ENCODE measurements at places on chromosomes 1 and 21. TPM values are rescaled to one million over a fixed set of nuclear protein-coding genes. Genes with fewer than 3 reads are reported as not detected.
A peak's percentile ranks its signal among the peaks of the same experiment; 100 is the strongest.

DNA sequence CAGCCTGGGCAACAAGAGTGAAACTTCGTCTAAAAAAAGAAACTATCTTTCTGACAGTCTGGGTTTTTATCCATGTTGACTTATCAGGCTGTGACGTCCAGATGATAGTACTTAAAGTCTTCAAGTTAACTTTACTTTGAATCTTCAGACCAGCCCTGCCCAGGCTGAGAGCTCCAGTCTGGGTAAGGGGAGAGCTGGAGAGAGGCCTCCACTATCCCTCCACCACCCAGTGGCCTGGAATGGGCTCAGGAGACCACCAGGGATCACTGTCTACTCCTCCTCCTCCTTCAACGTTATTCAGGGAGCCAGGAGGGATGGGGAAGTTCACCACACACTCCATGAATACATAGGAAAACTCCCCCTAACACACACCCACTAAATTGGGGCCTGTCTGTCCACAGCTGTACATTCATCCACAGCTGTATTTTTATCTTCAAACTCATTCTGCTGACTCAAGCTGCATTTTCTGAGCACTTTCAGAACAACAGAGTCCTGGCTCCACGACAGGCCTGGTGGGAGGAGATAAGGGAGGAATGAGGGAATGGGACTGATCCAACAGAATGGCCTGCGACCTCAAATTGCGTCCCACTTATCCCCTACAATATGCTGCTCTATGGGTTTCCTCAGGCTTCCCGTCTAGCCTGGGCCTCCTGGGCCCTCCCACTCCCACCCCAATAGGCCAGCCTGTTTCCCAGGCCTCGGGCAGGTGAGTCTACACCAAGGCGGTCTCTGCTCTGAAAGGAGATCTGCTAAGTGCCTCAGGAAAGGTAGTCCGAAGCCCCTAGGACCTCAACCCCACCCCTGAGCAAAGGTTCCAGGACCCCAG, 1.8 kb downstream of the SLC45A3 start:
- DNase-seq = peak; percentile 48

DNA sequence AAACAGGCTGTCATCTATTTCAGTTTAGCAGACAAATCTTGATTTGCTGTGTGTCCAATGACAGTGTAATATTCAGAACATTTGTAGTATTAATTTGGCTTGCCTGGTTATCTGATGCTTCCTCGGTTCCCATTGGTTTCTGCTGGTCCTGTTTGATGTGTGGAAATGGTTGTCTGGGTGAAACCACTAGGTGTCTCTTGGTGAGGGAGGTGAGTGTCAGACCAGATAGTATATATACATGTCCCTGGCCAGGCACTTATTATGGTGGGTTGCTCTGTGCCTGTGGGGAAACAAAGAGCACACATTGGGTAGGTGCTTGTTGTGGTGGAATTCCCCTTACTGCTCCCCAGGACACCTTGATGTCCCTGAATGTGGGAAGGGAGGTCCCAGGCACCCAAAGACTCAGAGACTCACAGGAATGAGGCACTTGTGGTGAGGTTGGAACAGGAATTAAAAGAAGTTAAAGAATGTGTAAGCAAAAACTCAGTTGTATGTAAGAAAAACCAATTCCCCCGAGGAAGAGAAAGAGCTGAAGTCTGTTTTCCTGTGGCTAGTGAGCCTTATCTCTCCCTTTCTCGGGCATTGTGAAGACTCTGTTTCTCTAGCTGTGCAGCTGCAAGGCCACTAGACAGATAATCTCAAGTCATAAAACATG, 1519.1 kb downstream of the BRINP3 start:
- DNase-seq = no peak

- DNase-seq = no peak
Measured at GRCh38 chr1:230243146-230243545, 176.1 kb downstream of the GALNT2 start.

DNA sequence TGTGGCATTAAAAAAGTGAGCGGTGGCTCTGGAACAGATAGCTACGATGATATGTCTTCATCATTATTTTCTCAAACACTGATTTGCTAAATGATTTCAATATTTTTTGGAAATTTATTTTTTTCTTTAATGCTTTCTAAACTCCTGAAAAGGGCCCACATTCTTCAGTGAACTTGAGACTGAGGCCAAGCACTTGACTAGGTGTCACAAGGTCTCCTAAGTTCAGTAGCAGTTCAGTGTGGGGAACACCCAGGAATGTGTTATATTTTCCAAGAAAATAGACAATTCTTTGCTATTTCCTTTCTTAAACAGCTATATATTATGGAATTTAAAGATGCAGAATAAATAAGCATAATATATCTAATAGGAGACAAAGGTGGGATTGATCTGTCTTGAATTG, 850.9 kb downstream of the USP25 start:
- no peak for DNase-seq

DNA sequence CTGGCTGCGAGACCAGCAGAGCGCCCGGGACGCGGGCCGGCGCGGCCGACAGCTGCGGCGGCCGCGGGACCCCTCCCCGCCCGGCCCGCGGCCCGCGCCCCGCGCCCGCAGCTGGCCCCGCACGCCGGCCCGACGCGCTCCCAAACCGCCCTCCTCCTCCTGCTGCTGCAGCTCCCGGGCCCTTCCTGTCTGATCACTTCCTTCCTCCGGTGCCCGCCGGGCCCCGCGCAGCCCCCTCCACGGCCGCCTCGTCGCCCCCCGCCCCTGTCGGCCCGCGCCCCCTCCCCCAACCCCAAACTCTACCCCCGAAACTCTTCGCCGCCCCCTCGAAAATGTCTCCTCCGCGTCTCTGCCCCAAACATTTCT, 594 bp downstream of the LUZP1 start:
- DNase-seq = peak; percentile 40

DNA sequence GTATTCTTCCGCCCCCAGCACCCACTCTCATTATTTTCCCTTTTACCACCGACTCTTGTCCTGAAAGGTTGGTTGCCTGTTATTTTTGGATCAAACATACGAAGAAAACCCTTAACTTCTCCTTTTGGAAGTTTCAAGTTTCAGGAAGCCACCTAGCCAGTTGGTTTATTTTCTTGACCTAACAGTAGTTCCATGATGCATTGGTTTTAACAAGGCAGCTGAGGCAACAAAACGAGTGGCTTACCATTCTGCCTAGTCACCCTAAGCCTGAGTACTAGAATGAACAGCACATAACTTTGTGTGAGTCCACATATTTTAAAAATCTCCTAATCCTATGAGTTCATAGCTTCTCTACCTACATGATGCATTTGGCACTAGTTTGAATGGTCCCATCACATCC, 28.9 kb downstream of the OLFM3 start:
- DNase-seq = no peak

DNA sequence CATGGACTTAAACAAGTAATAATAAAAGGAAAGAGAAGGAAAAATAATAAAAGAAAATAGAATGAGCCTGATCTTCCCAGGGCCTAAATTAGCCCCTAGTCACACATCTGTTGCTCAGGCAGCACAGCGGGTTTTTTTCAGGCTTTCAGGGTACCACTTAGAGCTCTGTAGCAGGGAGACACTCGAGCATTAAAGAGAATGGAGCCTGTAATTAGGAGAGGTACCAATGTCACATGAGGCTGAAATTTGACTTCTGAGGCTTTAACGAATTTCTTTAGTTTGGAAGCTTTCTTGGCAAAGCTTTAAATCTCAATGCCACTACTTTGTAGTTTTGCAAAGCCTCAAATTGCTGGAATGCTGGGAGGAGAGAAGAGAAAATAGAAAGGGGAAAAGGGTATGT, 116.3 kb downstream of the AK5 start:
- DNase-seq = no peak

DNA sequence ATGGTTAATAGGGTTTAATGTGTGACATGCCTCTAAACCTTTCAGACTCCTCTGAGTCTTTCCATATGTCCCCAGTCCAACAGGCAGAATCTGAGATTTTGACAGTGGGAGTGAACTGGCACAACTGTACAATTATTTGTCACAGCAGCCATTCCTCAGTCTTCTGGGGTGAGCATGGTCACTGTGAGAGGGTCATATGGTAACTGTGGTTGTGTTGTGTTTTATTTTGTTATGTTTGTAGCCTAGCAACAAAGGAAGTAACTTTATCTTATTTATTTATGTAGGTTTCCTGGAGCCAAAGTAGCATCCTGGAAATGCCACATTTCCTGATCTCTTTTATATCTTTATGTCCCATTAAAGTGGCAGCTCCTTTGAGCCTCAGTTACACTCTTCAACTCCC, 1067.9 kb downstream of the TTLL7 start:
- DNase-seq = no peak

GRCh38 chr21:14880922-14881321, 183.9 kb downstream of the NRIP1 start:
- DNase-seq = no peak

GRCh38 chr1:87053446-87053845, 139.0 kb downstream of the HS2ST1 start:
- no peak for DNase-seq

- no peak for DNase-seq
Measured at GRCh38 chr1:61132176-61132638, 49.8 kb downstream of the NFIA start.

DNA sequence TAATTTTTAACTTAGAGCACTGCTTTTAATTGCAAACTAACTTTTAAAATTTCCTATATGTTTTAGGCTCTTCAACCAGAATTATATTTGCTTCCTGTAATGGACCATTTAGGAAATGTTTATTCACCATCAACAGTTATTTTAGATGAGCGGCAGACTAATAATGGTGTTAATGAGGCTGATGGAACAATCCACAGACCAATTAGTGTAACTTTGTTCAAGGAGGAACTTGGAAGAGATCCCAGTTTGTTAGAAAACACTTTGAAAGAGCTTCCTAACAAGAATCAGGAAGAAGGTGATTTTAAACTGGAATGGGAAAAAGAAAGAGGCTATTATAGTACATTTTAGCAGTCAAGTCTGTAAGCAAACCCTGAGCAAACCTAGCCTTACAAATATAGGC, 19.4 kb upstream of the GNG5 start:
- no peak for DNase-seq

DNA sequence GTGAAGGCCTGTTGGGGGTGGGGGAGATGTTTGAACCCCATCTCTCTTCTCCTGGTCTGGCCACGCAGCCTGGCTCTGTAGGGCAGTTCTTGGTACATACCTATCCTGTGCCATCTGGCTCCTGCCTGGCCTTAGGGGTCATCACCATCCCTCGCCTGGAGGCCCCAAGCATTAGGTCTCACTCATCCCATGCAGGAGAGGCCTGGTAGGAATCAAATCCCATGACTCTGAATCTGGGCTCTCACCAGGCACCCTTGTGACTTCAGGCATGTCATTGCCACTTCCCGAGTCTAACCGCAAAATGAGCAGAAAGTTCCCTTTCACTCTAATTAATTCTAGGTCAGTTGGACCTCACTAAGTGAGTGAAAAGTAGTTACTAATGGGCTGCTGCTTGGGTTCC, 37.2 kb downstream of the ETNK2 start:
- no peak for DNase-seq

- no peak for DNase-seq
Measured at GRCh38 chr1:205298191-205298994, 23.2 kb downstream of the NUAK2 start.

- DNase-seq = no peak
Measured at GRCh38 chr1:237877631-237878030, 13.1 kb downstream of the ZP4 start.

GRCh38 chr1:51296383-51297357, 33.7 kb downstream of the TTC39A start:
- DNase-seq = peak; percentile 92

- no peak for DNase-seq
Measured at GRCh38 chr1:42820813-42821212, 3.6 kb upstream of the SVBP start.

- DNase-seq = no peak
Measured at GRCh38 chr1:31373897-31374486, 1.1 kb upstream of the FABP3 start.

- DNase-seq = no peak
Measured at GRCh38 chr1:87842156-87842555, 513.5 kb downstream of the LMO4 start.

GRCh38 chr21:34887105-34887442, 162.0 kb downstream of the RUNX1 start:
- peak; percentile 37 for DNase-seq

- DNase-seq = no peak
Measured at GRCh38 chr1:53585129-53585528, 125.9 kb downstream of the DMRTB1 start.

DNA sequence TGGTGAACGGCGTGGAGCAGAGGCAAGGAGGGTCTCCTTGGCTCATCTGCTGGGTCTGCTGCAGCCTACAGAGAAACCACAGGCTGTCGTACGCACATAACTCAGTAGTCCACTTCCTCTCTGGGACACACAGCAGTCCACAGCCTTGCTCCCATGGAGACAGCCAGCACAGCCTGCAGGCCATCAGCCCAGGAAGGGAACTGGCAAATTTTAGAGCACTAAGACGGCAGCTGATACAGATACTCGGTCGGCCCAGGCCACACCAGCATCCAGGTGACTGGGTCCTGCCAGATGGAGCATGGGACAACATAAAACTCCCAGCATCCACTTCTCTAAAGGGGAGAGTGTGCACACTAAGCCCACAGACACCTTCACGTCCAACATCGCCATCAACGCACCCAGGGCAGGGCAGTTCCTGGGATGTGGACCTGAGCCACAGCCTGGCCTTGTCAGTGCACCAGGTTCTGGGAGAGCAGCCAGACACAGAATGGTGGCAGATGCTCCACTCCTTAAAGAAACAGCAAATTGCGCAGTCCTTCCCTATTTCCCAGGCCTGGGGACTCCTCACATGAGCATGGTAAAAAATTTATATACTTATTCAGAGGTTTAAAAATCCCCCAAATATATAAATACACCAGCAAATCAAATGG, 247.1 kb upstream of the RAB4A start:
- DNase-seq = no peak

DNA sequence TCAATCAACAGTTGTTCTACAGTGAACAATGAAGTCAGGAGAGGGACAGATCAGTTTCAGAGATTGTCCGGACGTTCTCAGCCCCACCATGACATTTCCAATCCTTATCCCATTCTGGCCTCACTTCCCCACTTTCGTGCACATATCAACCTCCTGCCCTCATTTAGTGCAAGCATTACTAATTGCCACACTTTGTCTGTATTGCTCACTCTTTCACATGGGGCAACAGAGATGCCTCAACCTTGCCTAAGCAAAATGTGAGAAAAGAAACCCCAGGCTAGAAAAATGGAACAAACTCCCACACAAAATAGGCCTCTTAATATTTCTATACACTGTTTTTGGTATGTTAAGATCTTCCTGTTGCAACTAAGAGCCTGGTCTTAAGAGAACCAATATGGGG, 8.9 kb upstream of the RGS1 start:
- no peak for DNase-seq

The RPTN gene
- total RNA-seq = not detected

The NKAIN1 gene
- 0.20 TPM for total RNA-seq

The FAM72C gene
- total RNA-seq = 2.8 TPM

The CHRM3 gene
- total RNA-seq = 11.6 TPM

The GJC2 gene
- 0.69 TPM for total RNA-seq

The TTC24 gene
- total RNA-seq = not detected

The C1QB gene
- 72.5 TPM for total RNA-seq

The SLC6A17 gene
- 0.19 TPM for total RNA-seq

The CFHR3 gene
- total RNA-seq = not detected

The LY9 gene
- 2.7 TPM for total RNA-seq

The AADACL3 gene
- not detected for total RNA-seq

The PGBD5 gene
- total RNA-seq = 6.4 TPM

The SYT11 gene
- 4.6 TPM for total RNA-seq

The HAO2 gene
- not detected for total RNA-seq

The LCK gene
- 24.7 TPM for total RNA-seq
